ENCODE measurements at places on chromosomes 7 and 10.

DNA sequence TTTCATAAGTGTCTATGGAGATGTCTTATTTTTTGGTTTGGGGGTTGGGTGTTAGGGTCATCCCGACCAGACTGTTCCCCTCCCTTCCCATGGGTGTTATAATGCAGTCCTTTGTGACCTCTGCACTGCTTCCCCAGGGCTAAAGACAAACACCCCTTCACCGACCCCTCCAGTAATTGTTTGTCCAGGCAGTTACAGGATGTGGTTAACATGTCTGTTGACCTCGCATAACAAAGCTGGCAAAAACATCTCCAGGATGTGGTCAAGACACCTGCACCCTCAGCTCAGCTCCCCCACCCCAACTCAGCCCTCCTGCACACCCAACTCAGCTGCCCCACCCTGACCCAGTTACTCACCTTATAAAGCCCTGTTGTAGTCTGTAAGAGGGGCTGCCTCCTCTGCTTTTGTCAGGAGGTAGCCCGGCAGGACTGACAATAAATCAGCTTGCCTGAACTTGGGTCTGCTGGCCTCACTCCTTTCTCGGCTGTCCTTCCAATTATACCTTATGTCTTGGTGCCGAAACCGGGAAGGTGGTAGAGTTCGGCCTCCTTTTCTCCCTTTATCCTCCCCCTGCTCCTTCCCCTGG is 102.2 kb downstream of the ZNF92 start:
- no peak for DNase-seq

DNA sequence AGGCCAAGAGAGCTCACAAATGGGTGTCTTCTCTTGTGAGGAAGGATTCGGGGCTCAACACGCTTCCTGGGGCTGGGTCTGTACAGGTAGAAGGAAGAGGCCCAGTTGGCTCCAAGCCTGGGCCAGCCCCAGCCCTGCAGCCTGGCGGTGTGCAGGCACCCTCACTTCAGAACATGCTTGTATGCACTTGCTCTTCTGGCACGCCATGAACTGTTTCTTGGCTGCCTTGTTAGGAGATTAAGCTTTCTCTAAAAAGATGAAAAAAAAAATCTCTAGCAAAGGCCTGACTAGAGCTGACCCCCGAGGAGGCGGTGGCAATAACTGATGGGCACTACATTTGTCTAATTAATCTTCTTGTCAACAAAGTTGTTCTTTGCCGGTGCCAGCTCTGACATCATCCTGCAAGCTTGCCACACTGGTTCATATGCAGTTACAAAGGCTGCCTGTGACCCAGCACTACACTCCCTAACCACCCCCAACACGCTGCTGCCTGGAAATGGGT is 94.7 kb downstream of the WDR11 start:
- no peak for DNase-seq

DNA sequence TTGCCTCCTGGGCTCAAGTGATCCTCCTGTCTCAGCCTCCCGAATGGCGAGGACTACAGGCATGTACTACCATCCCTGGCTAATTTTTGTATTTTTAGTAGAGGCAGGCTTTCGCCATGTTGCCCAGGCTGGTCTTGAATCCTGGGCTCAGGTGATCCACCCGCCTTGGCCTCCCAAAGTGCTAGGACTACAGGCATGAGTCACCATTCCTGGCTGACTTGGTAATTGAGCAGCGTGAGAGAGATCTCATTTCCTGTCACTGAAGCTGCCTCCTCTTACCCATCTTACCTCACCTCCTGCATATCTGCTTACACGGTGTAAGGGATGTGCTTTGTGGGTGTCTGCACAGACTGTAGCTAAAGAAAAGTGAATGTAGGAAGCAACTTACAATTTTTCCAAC is 9.7 kb downstream of the IFIT3 start:
- DNase-seq: no peak

DNA sequence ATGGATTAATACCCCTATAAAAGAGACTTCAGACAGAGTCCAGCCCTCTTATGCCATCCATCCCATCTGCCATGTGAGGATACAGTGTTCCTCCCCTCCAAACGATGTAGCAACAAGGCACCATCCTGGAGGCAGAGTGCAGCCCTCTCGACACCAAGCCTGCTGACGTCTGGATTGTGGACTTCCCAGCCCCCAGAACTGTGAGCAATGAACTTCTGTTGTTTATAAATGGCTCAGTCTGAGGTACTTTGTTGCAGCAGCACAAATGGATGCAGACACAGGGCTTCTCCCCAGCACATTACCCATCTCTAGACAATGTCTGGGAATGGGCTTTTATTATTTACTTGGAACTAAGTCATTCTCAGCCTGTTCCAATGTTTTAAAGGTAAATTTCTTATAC is 195.6 kb downstream of the WDR37 start:
- DNase-seq: no peak

GRCh38 chr7:108128514-108128913 is 1.6 kb downstream of the LAMB4 start:
- DNase-seq: no peak

- DNase-seq: no peak
These were observed 34.7 kb upstream of the HPS1 start for GRCh38 chr10:98481404-98481945.

DNA sequence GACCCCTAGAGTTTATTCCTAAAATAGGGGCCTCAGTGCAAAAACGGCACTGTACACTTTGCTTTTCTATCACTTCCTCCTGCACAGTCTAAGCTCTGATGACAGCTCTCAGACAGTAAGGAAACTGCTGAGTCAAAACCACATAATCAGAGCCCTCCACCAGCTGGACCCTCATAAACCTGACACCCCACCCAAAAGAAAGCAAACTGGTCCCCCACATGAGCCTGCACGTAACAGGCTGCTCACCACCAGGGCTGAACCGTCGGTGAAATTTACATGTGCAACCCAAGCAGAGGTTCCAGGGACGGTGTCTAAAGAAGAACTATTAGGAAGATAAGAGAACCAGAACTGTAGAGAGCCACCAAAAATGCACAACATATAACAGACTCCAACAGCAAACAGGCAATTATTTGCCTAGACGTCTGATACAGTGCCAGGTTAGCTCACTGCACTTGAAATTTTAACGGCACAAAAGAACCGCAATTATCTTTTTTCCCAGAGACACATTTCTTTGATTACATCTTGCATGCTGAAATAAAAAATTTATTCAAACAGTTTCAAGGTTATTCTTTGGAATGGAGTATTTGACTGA is 19.6 kb downstream of the SGMS1 start:
- DNase-seq: no peak

DNA sequence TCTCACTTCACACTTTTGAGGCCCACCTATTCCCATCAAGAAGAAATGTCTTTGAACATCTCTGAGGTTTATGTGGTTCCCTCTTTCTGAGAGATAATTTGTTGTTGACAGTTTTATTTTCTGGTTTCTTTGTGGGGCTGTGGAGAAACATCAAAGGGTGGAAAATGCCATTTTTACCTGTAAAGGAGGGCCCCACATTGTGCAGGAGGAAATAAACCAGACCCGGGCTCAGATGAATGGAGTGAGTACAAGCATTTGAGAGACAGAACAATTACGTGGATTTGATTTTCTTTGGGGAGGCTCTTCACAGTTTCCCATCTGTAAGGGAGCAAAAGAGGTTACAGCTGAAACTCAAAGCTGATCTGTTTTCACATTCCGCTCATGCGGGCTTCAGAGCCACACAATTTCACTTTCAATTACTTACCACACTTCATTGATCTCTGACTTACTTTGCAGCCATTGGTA is 29.8 kb downstream of the ITPRIP start:
- no peak for DNase-seq

- DNase-seq: no peak
These were observed 19.0 kb downstream of the ADCY1 start for GRCh38 chr7:45593121-45593541.

DNA sequence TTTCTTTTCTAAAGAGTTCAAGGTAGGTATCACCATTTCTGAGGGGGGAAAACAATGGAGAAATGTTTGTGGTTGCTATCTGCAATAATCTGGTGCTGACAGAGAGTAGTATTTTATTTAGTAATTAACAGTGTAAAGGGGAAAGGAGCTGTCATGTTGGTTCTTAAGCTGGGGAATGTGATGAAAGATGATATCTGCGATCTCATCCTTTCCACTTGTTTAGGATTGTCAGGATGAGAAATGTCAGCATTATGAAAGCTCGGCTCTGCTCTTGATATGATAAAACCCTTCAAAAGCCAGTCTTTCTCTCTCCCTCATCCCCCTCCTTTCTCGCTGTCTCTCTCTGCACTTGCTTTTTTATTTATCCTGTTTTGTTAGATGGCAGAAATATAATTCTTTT is 106.1 kb downstream of the POU6F2 start:
- DNase-seq: no peak

DNA sequence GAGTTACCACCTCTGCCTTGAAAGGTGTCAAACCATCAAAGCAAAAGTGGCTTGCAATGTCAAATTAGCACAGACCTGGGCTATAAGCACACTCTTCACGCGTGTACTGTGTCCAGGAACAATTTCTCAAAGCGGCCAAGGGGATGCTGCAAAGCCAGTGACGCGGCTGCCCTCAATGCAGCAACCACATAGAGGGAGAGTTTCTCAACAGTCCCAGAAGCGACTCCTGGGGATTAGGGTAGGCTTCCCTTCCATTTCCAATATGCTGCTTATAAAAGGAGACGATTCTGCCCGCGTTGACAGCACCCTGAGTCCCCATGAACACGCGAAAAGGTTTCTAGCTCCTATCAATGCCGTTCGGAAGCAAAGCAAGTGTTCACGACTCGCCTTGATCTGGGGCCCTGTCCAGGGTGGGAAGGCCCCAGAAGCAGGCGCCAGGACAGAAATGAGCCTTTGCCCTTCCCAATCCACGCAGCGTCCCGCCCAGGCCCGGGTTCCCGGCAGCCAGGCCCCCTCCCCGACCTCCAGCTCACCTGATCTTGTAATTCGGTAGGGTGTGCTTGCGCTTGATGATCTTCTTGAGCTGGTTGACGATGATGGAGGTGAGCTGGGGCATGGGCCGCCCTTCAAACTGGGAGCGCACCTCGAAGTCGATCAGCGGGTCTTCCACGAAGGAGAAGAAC is 1.3 kb downstream of the PDZD8 start:
- DNase-seq: peak; percentile 16

GRCh38 chr10:74047304-74047703 is 49.4 kb downstream of the VCL start:
- DNase-seq: no peak

DNA sequence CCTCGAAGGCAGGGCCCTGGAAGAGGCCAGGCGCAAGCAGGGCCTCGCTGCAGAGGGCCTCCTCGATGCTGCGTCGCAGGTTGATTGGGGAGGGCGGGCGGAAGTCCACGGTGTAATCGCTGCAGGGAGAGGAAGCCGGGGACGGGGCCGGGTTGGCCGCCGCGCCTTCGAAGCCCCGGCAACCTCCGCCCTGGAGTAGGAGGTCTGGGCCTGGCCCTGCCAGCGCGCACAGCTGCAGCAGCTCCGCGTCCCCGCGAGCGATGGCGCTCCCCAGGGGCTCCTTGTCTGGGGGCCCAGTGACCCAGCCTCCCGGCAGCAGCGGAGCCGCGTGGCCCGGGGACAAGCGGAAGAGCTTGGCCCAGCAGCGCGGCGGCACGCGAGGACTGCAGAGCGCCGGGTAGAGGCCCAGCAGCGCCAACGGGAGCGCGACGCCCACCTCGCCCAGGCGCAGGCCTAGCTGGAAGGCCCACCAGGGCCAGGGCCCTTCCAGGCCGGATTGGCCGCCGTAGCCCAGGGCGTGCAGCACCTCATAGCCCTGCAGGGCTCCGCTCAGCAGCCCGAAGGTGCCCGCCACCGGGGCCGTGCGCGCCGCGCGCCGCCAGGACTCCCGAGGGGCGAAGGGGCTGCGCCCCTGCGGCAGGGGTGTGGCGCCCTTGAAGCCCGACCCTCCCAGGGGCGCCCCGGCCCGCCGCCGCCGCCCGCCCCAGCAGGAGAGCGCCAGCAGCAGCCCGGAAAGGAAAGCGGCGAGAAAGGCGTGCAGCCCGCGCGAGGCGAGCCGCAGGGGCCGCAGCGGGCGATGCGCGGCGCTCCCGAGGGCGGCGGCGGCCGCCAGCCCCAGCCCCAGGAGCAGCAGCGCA is 7.8 kb upstream of the RBM28 start:
- DNase-seq: no peak

DNA sequence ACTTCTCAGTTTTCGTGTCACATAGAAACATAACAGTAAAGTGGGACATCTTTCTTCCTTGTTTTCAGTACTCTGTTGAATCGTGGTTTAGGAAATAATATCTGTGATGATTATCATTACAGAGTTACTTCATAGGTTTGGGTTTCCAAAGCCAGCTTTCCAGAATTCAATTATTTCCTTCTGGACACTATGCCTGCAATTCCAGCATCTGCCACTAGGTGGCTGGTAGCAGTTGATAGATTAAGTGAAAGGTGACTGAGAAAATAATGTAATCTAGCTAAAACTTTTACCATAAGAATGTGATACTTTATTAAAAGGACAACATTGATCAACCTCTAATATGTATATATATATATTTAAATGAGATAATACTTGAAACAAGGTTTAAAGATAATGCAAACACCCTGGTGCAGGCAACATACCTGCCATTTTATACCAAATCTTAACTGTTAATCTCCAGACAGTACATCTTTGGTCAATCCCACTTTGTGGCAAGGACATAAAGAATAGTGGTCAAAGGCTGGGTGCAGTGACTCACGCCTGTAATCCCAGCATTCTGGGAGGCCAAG is 102.6 kb downstream of the SH3PXD2A start:
- no peak for DNase-seq

DNA sequence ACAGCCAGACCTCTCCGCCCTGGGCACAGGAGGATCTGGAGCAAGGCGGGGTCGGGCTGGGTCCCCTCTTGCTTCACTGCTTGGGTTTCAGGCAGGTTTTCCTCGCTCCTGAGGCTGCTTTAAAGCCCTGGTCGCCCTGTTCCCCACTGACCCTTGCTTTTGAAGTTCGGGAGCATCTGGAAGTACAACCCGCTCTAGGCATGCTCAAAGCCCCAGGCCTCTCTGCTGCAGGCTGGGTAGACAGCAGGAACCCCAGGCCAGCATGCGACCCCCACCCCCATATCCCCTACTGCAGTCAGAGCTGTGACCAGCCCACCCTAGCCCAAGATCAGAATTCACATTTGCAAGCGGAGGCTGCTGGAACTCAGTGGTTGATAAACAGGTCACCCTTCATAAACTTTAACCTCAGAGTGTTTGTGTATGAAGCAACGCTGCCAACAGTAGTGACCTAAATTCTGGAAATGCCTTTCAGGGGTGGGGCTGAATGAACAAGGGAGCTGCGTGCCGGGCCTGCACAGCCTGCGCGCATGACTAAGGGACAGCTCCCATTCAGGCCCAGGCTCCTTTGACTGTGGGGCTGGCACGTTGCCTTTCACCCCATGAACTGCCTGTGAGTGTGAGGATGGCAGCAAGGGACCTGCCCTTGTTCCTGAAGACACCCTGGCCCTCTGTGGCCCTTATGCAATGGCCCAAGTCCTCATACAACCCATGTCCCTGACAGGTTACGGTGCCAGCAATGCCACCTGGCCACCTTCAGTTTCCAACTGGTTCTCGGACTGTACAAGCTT is 52.5 kb downstream of the PROSER2 start:
- no peak for DNase-seq

DNA sequence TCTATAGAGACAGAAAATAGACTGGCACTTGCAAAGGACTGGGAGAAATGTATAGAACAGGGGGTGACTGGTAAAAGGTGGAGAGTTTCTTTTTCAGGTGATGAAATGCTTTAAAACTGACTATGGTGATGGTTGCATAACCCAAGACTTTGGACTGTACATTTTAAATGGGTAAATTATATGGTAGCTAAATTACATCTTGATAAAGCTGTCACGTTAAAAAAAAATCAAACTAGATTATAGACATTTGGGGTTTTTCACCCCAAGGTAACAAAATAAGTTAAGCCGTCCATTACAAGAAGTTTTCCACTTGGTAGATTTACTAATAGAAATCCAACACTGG is 24.0 kb downstream of the TMEM209 start:
- DNase-seq: no peak

GRCh38 chr7:20793694-20794394 is 7.2 kb upstream of the SP8 start:
- DNase-seq: no peak

Data from effector CD4-positive, alpha-beta T cell (primary cell).